Effector memory CD4-positive, alpha-beta T cell (primary cell): ENCODE measurements at places on chromosomes 6 and 20.
A peak's percentile ranks its signal among the peaks of the same experiment; 100 is the strongest.

DNA sequence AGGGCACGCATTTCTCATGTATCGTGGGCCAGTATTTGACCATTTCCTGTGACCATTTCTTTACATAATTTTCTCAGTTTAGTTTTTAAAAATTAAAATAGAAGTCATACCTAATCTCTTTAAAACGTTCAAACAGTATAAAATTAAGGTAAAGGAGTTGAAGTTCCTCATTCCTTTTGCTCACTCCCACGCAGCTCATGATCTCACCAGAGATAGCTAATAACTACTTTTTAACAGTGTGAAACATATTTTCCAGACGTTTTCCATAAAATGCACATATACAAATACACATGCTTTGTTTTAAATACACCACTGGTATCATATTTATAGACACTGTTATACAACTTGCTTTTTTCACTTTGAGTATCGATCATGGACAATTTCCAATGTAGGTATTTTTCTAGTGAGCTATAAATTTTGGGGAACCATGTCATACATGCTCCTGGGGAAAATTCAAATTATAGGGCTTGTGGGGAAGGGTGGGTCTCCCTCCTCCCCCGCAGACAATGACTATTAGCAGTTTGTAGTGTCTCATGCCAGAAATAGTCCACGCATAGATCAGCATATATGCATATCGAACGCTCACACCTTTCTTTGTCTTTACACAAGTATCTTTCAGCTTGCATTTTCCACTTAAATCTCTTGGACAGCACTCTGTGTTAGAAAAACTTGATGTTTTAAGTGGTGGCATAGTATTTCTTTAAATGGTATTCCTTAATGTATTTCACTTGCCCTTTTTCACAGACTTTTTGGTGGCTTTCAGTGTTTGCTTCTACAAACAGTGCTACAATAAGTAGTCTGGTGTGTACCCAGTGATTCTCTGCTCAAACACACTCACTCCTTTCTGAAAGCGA lies 145.5 kb upstream of the ZNF217 start:
- no peak for DNase-seq

DNA sequence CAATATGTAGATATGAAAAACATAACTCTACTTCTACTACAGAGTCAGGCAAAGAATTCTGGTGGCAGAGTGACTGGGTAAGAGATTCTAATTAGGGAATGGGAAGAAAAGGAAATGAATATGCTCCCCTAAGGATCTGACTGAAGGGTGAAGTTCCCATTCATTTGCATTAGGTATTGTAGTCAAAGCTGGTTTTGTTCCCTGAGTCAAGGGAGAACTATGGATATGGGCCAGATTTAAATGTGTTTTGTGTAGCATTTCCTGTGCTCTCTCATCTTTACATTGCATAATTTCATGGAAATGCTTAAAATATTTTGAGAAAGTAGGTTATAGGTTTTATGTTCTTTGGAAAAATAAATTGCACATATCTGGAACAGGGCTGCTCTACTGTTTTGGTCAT lies 299.7 kb downstream of the BTBD3 start:
- no peak for DNase-seq

- DNase-seq = no peak
Observed at GRCh38 chr6:134431421-134431859, 113.5 kb upstream of the SGK1 start.

DNA sequence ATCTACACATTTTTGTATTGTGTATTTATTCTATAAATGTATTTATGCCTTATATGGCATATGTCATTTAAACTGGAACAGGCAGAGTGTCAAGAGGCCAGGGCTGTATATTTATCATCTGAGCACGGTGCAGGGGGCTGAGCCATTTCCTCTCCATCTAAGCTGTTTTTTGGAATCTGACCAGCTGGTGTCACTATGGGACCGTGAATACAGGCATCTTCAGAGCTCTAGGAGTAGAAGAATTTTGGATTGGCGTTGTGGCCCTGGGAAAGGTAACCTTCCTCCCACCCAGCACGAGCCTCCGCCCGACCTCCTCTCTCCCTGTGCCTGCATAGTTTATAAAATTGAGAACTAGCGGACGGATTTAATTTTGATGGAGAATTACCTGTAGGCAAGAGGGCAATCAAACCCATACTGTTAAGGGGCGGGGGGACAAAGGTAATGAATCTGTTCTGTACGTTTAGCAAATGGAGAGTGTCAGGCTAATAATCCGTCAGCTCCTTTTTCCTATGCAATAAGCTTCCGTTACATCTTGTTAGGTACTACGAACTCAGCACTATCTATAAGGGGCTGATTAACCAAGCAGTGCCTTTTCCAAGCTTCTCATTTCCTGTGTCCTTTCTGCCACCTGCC lies 29.0 kb upstream of the EEF1E1 start:
- DNase-seq = no peak

- DNase-seq = no peak
Observed at GRCh38 chr6:44780161-44780560, 392.7 kb downstream of the CDC5L start.

- no peak for DNase-seq
Observed at GRCh38 chr6:92888316-92888715, 531.0 kb downstream of the EPHA7 start.

- peak; percentile 3 for DNase-seq
Observed at GRCh38 chr20:43514648-43514999, 7.1 kb downstream of the L3MBTL1 start.

GRCh38 chr6:5507131-5507681 lies 245.9 kb downstream of the FARS2 start:
- DNase-seq = no peak

GRCh38 chr6:41074692-41075436 lies 2.1 kb downstream of the NFYA start:
- no peak for DNase-seq

DNA sequence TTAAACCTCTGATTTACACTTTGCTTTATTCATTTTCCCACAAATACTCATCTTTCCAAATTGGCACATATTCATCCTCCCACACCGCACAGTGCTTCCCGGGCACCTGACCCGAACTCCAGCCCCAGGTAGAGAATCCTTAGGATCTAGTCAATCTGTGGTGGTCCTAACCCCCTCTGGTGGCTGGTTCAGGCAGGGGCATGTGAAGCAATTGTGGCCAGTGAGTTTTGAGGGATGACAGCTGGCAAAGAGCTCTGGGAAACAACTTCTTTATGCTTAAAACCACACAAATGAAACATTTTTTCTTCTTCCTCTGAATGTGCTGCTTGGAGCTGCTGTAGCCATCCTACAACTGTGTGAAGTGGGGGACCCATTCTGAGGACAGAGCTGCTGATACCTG lies 54.7 kb downstream of the ELOVL5 start:
- DNase-seq = no peak

GRCh38 chr20:23079016-23079351 lies 7.1 kb downstream of the CD93 start:
- DNase-seq = no peak

- no peak for DNase-seq
Observed at GRCh38 chr6:88722686-88723085, 240.7 kb downstream of the RNGTT start.
